Effector memory CD4-positive, alpha-beta T cell (primary cell): ENCODE measurements at places on chromosomes 1 and 21.

GRCh38 chr1:62765981-62766380, 18.0 kb upstream of the ATG4C start:
- DNase-seq = no peak

DNA sequence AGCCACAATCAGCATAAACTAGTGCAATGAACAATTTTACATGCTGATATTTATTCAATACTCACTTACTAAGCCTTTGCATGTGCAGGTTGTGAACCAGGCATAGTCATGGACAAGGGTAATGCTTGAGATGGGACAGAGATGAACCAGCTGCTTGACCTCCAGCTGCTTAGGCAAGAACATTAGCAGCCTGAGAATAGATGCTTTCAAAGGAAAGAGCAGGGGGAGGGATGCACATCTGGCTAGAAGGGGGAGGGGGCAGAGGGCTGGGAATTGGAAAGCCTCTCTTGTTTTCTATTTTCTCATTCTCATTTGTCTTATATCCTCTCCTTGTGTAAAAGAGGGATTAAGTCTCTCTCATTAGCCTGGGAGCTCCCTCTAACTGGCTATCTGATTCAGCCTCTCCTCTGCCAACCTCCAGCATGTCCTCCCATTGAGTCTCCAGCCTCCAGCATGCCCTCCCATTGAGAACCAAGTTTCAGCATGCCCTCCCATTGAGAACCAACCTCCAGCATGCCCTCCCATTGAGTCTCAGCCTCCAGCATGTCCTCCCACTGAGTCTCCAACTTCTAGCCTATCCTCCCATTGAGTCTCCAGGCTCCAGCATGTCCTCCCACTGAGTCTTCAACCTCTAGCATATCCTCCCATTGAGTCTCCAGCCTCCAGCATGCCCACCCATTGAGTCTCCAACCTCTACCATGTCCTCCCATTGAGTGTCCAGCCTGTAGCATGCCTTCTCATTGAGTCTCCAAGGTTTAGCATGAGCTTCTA, 38.4 kb upstream of the TRABD2B start:
- no peak for DNase-seq

DNA sequence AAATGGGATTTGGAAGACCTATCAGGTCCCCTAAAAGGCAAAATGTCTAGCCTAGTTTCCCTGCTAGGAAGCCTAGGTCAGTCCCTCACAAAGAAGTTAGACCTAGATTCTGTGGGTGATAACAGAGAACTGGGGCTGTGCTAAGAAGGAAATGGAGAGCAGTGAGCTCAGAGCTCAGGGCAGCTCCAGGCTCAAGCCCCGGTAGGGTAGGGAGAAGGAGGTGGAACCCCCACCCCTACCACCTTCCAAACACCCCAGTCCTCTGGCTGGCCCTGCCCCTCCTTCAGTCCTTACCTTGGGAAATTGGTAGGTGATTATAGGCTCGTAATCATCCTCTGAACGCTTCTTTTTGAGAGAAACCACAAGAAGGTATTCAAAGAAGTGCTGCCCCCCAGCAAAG, 1.1 kb downstream of the DENND2D start:
- DNase-seq = no peak

GRCh38 chr21:27298465-27298864, 331.6 kb upstream of the ADAMTS5 start:
- no peak for DNase-seq

DNA sequence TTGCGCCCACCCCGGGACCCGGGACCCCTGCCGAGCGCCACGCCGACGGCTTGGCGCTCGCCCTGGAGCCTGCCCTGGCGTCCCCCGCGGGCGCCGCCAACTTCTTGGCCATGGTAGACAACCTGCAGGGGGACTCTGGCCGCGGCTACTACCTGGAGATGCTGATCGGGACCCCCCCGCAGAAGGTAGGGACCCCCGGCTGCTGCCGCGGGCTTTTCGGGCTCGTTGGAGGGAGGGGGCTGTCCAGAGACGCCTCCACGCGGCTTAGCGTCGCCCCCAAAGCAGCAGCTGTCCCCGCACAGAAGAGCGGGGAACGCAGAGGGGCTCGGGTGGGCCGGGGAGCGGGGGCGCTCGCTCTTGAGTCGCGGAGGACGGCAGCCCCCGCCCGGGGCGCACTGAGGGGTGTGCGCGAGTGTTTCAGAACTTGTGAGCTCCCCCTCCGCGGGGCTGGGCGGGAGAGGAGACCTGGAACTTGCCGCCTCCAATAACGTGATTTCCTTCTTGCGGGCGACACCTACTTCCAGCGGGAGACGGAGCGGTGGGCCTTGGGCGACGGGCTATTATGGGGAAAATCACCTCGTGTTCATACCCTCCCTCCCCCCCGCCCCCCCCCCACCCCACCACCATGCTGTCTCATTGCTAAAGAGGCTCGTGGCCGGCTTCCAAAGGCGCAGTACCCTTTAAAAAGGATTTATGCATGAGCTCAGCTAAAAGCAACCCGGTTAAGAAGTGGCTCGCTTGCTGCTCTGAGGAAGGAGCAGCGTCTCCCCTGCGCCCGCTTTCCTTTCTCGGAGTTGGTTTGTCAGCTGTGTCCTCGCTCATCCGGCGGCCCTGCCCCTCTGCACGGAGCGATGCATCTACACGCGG, 664 bp downstream of the BACE2 start:
- no peak for DNase-seq

DNA sequence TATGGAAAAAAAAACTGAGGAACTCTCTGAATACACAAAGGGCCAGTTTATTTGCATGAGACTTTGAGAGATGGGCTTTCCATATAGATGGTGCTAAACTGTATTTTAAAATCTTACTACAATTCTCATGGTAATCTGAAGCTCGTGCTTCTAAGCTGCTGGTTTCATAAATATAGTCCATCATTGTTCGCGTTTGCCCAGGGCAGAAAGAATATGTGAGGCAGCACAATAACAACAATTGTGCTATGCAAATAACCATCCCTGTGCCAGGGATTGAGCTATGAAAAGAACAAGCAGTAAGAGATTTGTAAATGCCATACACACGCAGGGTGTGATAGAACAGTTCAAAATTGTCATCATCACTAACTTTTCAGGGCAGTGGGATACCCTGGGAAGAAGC, 4.9 kb upstream of the EPS15 start:
- no peak for DNase-seq

GRCh38 chr1:29784276-29785136, 548.2 kb downstream of the PTPRU start:
- DNase-seq = no peak

DNA sequence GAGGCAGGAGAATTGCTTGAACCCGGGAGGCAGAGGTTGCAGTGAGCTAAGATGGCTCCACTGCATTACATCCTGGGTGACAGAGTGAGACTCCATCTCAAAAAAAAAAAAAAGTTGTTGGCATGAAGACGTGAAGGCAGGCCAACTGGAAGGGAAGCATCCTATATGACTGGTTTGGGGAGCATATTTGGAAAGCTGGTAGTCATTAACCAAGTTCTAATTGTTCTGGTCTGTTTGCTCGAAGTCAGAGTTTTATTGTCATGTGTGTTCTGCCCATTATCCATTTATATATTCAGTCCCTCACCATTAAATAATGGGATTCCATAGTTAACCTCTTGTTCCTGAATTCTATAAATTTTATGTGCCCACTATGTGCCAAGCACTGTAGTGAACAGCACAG, 3.3 kb upstream of the GLRX2 start:
- no peak for DNase-seq

- DNase-seq = no peak
Measured at GRCh38 chr1:35069746-35070145, 9.4 kb upstream of the ZMYM1 start.

GRCh38 chr1:30447701-30448100, 275.7 kb downstream of the MATN1 start:
- no peak for DNase-seq

- DNase-seq = no peak
Measured at GRCh38 chr1:204003536-204003935, 69.4 kb upstream of the SOX13 start.

DNA sequence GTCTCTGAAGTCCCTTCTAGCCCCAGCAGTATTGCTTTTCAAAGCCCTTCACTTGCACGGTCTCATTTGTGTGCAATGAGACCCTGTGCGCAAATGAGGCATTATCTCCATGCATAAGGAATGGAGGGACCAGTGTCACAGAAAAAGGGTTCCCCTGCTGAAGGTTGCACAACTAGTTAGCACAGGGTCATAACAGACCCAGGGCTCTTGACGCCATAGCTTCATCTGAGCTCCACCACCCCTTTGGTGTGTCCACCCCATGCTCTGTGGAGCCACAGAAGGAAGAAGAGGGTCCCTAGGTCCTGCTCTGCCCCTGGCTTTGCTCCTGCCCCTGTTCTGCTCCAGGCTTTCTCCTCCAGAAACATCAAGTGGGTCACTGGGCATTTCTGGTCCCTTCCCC, 12.6 kb downstream of the SH2D2A start:
- DNase-seq = no peak

DNA sequence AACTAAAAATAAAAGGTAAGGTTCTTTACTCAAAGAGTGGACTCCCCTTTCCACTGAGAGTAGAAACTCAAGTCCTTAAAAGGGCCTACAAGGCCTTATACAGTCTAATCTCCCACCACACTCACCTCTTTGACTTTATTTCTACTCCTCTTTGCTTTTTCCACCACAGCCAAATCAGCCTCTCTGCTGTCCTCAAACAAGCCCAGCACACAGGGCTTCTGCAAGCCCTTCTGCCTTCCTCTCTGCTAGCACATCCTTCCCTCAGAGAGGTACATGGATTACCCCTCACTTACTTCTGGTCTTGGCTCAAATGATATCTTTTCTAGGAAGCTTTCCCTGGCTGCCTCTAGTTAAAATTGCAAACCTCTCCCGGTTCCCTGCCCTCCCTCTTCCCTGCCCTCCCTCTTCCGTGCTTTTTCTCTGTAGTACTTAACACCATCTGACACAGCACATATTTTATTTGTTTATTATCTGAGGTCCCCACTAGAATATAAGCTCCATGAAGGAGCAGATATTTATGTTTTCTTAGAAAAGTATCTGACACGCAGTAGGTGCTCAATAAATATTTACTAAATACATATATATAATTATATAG, 1.7 kb downstream of the LYST start:
- no peak for DNase-seq

- DNase-seq = no peak
Measured at GRCh38 chr1:81936853-81937252, 136.1 kb downstream of the ADGRL2 start.

- DNase-seq = no peak
Measured at GRCh38 chr21:34946385-34946840, 102.7 kb downstream of the RUNX1 start.

DNA sequence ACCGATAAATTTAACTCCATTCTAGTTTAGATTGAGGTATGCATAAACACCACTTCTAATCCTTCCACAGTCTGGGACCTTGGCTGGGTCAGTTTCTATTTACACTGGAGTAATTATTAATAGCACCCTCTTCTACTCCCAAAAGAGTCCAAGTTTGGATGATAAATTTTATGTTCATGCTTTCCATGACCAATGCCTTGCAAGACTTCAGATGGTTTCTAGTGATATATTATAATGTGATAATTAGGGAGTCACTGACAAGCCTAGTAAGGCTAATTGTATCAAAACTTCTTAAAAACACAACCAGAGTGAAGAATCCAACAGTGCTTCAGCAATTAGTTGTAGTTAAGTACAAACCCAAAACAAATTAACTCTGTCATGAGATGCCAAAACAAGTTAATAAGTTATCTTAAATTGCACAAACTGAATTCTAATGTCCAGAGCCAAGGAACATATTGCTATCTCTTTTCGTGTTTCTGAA, 489.6 kb downstream of the TTLL7 start:
- no peak for DNase-seq

DNA sequence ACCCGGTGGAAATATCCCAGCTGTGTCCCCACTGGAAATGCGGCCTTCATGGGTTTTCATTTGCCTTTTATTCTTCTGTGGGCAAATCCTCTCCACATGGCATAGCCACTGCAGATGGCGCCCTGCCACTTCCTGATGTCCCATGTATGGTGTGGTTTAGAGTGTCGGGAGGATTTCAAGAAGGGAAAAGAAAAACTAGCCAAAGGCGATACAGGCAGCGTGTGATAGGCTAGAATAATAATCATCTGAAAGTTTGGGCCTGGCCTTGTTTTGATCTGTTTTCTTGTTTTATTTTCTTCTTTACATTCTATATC, 123.6 kb downstream of the PEX14 start:
- DNase-seq = no peak

- no peak for DNase-seq
Measured at GRCh38 chr1:221739018-221739676, 2.7 kb downstream of the DUSP10 start.

GRCh38 chr1:235502601-235503402, 1.4 kb downstream of the B3GALNT2 start:
- no peak for DNase-seq

- no peak for DNase-seq
Measured at GRCh38 chr21:17829472-17829871, 10.3 kb upstream of the C21orf91 start.

GRCh38 chr1:3056641-3057040, 12.4 kb upstream of the PRDM16 start:
- DNase-seq = no peak

DNA sequence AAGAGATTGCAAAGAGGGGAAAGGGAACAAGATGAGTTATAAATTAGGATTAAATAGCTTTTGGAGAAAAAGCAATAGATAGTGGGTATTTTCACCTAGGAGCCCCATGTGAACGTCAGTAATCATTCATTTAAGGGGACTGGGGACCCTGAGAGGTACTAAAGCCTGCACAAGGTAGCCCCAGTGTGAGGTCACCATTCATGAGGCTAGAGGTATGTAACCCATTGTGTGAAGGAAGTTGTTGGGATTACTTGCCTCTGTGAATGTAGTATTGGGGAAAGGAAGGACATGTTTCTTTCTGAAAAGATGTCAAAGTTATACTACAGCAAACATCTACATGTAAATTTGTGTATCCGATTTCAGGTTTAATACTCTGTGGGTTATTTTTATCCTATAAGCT, 276.8 kb downstream of the TBX15 start:
- no peak for DNase-seq

- DNase-seq = no peak
Measured at GRCh38 chr1:159913451-159914192, 11.7 kb downstream of the TAGLN2 start.

DNA sequence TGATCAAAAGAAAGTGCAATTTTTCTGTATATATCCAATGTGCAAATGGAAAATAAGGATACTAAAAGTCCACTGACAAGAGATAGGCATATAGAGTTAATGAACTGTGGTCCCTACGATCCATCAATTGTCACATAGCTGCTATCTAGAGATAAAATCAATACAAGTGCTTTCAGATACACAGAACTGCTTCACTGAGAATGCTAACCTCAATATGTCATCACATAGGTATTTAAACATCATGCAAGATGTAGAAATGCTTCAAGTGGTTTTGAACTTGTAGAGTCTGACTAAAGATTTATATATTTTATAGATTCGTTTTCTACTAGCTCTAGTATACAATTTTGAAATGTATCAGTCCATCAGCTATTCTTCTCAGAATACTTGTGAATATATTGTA, 1604.7 kb downstream of the PLA2G4A start:
- DNase-seq = no peak

- DNase-seq = no peak
Measured at GRCh38 chr1:29508458-29509107, 272.3 kb downstream of the PTPRU start.

GRCh38 chr1:236484310-236484971, 39.3 kb upstream of the LGALS8 start:
- DNase-seq = no peak
